ENCODE measurements at places on chromosomes 6 and 20.

DNA sequence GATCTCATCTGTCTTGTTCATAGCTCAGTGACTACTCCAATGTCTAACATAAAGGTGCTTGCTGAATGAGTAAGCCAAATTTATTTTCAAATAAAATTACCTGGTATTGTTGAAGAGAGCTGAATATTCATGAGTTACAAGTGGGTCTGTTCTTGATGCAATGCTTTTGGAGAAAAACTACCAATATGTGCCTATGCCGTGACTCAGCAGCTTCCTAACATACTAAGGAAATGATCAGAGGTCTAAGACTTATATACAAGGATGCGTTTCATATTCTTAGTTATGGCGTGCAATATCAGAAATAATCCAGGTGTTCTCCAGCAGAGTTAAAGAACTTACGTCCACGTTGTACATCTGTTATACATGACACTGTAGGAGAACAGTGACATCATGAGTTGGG lies 5.1 kb downstream of the FAM120B start:
- DNase-seq, result no peak

DNA sequence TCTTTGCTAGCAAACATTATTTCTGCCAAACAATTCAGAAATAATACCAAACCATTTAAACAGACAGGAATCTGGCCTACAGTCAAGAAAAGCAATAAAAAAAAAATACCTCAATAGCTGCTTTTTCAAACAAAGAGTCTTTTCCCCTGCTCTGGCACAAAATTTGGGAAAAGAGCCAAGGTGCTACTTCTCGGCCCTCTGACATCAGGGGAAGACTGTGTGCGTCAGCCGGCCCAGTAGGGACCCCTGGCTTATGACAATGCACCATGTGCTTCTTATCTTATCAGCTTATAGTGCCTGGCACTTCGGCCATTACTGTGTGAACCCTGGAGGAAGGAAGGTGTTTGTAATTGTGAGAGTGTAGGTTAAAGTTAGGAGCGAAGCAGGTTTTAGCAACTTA lies 89.4 kb downstream of the PDE10A start:
- DNase-seq, result no peak

GRCh38 chr6:164911873-164912580 lies 397.4 kb downstream of the C6orf118 start:
- DNase-seq, result no peak

DNA sequence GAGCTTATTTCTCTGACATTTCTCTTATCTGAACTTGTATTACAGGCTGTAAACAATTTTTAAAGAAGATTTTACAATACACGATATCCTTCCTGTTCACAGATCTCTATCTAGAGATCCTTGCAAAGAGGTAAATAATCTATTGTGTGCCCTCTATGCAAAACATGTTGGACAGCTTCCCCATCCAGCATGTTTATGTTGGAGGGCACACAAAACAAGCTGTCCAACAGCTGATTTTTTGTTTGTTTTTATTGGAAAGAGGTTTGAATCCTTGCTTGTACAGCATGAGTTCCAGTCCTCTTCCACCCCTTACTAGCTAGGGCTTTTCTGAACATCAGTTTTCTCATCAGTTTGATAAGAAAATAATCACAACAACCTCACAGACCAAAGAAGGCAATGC lies 62.3 kb upstream of the SYNDIG1 start:
- no peak for DNase-seq

DNA sequence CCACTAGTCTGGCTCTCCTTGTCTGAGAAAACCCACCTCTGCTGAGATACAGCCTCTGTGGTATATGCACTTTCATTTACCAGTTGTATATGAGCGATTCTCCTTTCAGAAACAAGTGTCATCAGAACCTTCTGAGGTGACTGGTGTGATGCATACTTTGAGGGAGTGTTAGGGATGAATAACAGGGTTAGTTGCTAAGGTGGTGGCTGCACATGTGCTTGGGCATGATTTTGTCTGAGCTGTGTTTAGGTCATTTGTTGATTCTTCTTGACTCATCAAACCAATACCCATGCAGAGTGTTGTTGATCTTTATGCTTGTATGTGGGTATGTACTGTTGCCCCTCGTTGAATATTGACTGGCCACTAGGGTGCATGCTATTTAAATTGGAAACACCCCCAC lies 25.7 kb downstream of the DTD1 start:
- no peak for DNase-seq

DNA sequence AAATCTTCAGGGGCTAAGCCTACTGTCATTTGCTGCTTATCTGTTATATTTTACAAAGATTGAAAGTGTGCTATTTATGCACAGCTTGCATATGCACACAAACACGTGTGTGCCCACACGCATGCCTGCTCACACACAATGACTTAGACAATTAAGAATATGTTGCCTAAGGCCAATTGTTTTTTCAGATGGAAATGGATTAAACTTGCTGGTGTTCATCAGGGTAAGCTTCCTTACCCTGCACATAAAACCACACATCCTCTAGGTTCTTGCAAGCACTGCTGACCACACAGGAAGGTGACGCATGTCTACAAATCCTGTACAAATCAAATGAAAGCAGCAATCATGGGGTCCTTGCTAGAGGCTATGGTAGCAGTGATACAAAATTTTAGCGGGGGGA lies 58.4 kb downstream of the GJA10 start:
- peak; percentile 13 for DNase-seq

DNA sequence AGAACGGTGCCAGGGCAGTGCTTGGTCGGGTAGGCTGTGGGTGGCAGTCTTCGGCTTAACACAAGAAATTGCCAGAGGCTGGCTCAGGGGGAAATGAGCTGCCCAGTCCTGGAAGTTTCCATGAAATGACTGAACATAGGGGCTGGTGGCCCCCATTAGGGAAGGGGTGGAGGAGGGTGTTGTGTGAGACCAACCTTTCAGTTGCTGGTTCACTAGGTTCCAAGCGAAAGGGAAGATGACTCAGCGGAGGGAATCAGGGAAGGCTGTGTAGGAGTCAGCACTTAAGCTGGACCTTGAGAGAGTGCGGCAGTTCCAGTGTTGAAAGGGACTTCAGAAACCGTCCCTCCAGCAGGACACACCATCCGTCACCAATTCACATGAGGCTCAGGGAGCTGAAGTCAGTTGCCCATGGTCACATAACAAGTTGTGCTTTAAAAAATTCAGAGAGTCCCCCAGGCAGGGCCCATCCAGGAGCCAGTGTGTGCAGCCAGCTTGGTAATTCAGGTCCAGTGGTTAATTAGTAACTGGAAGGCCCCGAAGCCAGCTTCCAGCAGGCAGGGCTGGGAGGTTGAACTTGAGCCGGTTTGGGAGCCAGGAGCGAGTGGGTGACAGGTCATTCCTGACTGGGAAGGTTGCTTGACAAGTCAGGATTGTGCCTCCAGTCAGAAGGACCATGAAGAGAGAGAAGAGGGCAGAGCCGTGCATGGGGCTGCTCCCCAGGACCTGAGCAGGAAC lies at the start of gene SGK2:
Gene SGK2 (plus strand): TSS at position 616 of the 735 bp plus-strand sequence. CDS start 7,469 bp downstream, outside the sequence.
- no peak for DNase-seq

- DNase-seq, result no peak
Measured at GRCh38 chr6:151702851-151703658, 104.4 kb upstream of the ESR1 start.

GRCh38 chr6:14851281-14851680 lies 394.6 kb upstream of the JARID2 start:
- DNase-seq, result no peak

DNA sequence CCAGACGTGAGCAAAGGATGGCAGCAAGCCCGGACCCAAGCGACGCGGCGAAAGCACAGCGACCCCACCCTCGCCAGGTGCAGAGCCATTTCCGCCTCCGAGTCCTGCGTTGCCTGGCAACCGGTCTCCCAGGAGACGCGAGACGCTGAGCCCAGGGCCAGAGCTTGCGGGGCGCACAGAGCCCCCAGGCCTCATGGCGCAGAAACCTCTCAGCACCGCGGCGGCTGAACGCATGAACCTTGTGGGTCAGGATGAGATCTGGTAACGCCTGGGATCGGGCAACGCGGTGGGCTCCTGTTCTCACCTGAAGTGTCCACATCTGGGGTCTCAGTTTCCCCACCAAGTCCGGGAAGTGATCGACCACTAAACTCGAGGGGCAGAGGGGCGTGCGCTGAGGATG lies 77.7 kb downstream of the ANKRD60 start:
- no peak for DNase-seq

DNA sequence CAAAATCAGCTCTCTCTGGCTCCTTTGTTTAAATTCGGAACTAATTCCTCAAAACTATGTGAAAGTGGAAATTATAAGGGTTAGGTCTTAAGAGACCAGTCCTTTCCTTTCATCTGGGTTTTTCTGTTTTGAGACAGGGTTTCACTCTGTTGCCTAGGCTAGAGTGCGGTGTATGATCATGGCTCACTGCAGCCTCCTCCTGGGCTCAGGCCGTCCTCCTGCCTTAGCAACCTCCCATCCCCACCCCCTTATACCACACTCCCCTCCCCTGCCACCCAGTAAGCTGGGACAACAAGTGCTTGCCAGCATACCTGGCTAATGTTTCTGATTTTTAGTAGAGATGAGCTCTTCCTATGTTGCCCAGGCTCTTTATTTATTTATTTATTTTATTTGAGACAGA lies 12.8 kb upstream of the SSR1 start:
- DNase-seq, result no peak

GRCh38 chr20:23367770-23368169 lies 5.8 kb downstream of the GZF1 start:
- no peak for DNase-seq

DNA sequence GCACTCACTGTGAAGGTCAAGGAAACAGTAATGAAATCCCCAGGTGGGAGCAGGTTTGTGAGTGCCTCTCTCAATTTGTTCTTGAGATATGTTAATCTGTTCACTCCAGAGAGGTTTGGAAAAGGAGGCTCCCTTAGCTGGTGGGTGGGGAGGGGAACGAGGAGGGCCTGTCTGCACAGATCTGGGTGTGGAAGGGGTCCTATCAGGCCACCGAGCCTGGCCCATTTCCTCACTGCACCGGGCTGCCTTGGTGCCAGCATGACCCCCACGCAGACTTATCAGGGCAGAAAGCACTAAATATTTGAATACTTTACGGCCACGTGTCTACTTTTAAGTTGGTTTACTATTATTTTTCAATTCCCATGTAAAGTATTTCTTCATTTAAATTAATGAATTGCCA lies 8.3 kb downstream of the AGPAT4 start:
- DNase-seq, result no peak

- no peak for DNase-seq
Measured at GRCh38 chr6:90290811-90291420, 5.7 kb downstream of the BACH2 start.

- no peak for DNase-seq
Measured at GRCh38 chr20:19603376-19603750, 154.7 kb upstream of the RIN2 start.

DNA sequence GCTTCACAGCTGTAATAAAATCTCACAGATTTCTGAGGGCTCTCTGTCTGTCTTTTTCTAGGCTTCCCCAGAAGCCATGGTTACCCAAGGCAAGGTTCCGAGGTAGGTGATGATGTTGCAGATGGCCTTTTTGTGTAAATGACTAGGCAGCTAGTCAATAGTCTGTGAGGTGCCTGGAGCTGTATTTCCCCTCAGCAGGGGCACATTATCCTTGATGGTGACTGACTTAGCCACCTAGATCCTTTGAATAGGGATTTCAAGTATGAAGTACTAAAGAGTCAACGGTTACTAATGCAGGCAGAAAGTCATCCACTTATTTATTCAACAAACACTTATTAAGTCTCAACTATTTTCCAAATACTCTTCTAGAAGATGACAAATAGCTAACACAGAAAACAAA lies 49.3 kb upstream of the L3MBTL3 start:
- DNase-seq, result no peak

DNA sequence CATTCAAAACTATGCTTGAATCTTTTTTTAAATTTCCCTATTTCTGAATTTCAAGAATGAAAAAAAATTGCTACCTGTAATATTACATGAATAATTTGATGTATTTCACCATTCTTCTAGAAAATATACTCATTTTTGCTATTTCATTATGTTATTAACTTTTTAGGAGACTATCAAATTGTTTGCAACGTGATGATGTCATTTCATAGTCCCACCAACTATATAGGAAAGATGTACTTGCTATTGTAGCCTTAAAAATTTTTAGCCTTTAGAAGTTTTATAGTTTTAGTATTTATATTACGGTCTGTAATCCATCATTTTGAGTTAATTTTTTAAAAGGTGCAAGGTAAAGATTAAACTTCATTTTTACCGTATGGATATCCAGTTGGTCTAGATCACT lies 81.4 kb upstream of the AHI1 start:
- DNase-seq, result no peak

DNA sequence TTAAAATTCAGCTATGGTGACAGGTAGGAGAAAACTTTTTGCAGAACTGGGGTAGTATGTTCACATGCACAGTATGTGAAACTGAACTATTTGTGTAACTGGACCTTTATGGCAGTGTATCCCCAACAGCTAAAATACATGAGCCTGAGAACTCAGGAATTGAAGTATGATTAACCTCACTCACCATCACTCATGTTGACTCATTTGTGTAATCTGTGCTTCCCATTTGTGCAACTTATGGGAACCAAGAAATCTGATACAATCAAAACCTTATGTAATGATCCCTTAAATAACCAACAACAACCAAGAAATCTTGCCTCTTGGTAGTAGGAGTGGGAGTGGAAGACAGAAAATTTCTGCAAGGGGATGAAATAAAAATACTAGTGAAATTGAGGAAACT lies 674.9 kb downstream of the HDGFL1 start:
- DNase-seq, result no peak

DNA sequence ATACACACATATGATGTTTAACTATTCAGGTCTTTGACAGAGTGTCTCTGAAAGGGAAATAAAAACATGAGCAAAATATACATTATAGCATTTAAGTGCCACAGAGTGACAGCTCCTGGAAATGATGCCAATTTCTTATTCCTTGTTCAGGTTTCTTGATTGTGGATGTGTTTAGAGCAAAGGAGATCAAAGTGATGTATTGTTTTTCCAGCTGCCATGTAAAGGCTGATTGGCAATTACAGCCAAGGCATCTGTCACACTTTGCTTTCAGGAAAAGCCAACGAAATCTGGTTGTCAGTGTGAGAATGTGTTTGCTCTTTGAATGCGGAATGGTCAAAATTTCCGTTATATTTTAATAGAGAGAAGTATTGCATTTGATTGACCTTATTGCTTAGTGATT lies 347.8 kb upstream of the FLRT3 start:
- no peak for DNase-seq

- no peak for DNase-seq
Measured at GRCh38 chr20:47950124-47950912, 165.0 kb upstream of the SULF2 start.

DNA sequence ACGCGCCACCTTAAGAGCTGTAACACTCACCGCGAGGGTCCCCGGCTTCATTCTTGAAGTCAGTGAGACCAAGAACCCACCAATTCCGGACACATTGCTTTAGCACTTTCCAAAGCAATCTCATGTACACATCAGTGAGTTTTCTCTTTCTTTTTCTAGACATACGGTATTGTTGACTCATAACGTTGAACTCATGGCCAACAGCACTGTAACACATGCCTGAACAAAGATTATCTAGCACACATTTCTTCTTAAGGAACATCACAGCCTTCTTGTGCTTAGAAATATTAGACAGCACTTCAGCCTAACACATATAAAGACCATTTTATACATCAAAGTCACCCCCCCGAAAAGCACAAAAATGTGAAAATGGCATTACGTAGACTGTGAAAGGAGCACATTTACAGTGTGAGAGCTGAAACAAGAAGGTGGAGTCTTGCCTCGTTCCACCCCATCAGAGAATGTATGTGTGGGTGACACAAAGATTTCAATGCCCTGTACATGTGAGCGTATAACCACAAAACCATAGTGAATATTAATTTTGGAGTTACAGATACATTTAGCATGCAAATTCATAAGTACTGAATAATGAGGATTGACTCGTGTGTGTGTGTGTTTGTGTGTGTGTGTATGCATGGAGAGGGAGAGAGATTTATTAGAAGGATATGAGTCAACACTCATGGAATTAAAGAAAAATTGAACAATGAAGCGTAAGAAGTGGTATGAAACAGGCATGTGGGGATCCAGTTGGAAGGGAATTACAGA lies 134.1 kb downstream of the FAM83B start:
- no peak for DNase-seq
